ENCODE measurements at places on chromosomes 7 and 10.

- DNase-seq: no peak
These were observed 847 bp downstream of the BTAF1 start for GRCh38 chr10:91924212-91925021.

DNA sequence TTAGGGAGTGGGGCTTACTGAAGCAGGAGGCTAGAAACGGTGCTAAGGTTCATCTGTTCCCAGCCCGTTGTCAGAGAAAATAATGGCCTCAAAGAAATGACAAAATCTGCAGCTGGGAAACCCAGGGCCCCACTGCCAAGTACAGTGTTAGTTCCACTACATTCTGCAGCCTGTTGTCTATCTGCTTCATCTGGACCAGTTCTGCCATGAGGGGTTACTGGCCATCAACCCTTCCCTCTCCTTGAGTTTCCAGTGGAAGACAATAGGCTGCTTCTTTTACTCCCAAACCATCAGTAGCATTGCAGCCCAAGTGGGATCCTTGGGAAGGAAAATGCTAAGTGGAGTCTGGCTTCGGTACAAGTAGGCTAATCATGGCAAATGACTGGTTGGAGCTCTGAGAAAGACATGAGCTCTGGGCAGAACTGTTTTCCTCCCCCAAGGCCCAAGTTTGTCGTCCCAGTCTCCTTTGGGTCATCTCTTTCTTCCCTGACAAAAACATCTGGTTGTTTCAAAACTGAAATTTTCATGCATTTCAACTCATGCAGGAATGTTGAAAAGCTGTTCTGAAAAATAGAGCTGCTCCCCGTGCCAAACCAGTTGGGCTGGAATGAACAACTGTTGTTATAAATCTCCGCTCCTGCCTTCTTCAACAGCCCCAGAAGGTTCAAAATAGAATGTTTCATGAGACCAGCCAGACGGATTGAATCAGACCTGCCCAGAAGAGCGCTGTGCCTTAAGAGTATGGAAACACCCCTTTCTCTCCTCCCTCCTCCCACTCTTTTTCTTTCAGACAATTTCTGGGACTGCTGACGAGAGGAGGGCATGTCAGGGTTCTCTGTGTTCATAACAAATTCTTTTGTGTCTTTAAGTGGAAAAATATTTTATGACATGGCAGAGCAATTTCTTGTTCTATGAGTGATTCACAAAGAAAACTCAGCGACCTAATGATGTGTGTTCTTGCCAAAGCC, 116.6 kb downstream of the RAB18 start:
- DNase-seq: no peak

- no peak for DNase-seq
These were observed 101.9 kb upstream of the LAMB4 start for GRCh38 chr7:108232076-108232475.

- DNase-seq: no peak
These were observed 53.8 kb downstream of the SGCE start for GRCh38 chr7:94602181-94602580.

GRCh38 chr10:47024399-47025252, 113.4 kb downstream of the PTPN20 start:
- DNase-seq: peak; percentile 43

Data from NCI-H510A treated with DMSO at 0.1 percent for 48 hours (cell line).